ENCODE measurements at places on chromosomes 6 and 20.

GRCh38 chr6:1027795-1028569 lies 283.9 kb upstream of the FOXQ1 start:
- DNase-seq: no peak

DNA sequence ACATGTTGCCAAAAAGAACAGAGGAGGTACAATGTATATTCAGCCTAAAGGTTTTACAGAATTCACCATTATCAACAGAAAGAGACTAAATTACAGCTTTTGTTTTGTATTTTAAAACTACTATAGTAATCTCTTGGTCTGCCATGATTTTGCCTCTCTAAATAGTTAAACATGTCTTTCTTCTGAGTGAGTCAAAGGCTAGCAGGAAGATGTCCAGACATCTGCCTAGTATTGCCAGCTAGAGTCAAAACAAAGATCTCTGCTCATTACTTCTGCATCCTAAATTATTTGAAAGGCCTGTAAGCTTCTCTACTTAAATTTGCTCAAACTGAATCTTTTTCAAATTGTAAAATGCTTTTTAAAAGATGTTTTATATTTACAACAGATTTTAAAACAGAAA lies 8.8 kb downstream of the ASF1A start:
- DNase-seq: no peak

DNA sequence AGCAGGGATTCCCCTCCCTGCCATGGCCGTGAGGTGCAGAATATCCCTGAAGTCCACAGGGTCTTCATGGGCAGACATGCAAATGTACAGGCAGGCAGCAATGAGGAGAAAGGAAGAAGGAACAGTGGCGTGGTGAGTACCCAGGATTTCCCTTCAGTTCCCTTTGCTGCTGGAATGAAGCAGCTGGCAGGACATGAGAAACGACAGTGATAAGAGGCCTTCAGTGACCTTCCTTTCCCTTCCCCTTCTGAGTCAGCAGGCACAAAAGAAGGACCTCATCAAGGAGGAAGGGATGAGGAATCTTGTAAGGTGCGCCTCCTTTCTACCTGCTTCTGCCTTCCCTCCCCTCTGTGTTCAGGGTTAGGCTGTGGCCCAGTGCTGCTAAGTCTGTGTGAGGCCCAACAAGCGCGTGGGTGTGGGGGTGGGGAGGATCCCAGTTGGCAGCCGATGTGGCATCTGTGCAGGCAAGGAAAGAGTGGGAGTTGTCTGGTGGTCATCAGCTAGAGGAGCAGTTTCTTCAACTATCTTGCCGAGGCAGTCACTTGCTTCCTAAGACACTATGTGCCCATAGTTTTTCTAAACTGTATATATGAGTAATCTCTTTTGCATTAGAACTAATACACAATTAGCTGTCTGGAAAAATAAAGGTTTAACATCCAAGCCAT lies 29.5 kb upstream of the FBXO9 start:
- no peak for DNase-seq

DNA sequence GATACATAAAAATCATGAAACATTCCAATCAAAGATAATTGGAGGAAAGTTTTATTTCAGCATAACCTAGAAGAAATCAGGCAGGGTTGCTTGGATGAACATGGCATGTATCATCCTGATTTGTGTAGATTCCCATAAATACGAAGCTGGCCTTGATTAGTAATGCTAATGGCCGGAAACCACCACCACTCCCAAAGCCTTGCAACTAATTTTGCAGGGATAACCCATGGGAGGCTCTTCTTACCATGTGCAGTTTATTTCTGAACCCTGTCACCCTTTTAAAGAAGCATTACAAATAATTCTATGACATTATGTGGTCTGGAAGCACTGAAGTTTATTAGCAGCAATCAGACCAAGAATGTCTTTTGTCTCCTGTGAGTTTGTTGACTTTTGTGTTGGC lies 80.8 kb downstream of the AIG1 start:
- no peak for DNase-seq

GRCh38 chr6:54801669-54802068 lies 44.9 kb upstream of the FAM83B start:
- no peak for DNase-seq

GRCh38 chr20:37914672-37915433 lies 11.9 kb downstream of the VSTM2L start:
- no peak for DNase-seq

GRCh38 chr6:38316099-38316868 lies 323.4 kb downstream of the BTBD9 start:
- no peak for DNase-seq

- DNase-seq: no peak
Observed at GRCh38 chr6:84575264-84575663, 189.1 kb downstream of the TBX18 start.
